Activated B cell treated with CpG ODN at 0.5 μM for 24 hours (primary cell): ENCODE measurements at places on chromosomes 3 and 15.

DNA sequence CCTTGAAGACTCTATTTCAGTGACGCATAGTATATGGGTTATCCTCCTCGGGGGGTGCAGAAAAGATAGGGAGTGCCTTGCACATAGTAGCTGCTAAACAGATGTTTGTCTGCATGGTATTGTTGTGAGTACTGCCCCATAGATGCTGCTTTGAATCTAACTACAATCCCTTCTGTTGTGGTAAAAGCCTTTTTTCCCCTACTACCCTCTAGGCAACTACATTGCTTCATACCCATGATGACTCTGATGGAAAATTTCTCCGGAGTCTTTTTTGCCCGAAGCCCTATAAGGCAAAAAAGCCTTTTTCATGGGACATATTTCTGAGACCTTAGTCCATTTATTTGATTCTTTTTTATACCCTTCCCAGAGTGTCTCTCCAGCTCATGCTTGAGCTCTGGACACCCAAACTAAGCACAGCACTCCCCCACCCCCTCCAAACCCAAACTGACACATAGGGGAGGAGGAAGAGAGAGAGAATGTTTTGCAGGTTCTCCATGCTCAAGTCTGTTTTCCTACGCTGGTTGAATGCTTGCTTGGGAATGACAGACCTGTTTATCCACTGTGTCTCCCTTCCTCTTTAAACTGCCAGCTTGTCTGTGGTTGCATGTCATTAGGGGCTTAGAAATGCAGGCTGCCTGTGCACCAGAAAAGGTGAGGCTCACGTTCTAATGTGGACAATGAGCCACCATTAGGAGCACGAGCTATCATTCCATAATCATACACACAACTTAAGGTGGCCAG lies 52.9 kb downstream of the LRTM1 start:
- DNase-seq, result no peak

- no peak for DNase-seq
These were observed 15.3 kb upstream of the SUSD5 start for GRCh38 chr3:33233884-33234283.

GRCh38 chr3:123258811-123259420 lies 57.2 kb downstream of the SEC22A start:
- no peak for DNase-seq

DNA sequence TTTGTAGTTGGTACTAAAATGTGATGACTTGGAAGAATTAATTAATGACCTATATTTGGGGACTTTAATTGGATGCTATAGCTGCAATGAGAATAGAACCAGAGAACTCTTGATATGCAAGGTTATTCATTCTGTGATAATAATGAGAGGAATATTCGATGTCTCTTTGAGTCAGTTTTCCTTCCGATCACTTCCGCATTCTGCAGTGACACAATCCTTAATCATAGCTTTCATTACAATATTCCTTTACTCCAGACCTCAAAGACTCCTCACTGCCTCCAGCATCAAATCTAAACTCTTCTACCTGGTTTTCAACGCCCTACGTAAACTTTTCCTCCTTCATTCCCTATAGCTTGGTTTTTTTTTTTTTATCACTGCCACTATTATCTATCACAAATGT lies 21.6 kb downstream of the B3GNT5 start:
- no peak for DNase-seq

- no peak for DNase-seq
These were observed 456.1 kb downstream of the MFSD1 start for GRCh38 chr3:159257954-159258353.

- DNase-seq, result no peak
These were observed 38.0 kb downstream of the ACAN start for GRCh38 chr15:88841236-88841635.

GRCh38 chr15:58038426-58039078 lies 27.0 kb downstream of the ALDH1A2 start:
- DNase-seq, result no peak

DNA sequence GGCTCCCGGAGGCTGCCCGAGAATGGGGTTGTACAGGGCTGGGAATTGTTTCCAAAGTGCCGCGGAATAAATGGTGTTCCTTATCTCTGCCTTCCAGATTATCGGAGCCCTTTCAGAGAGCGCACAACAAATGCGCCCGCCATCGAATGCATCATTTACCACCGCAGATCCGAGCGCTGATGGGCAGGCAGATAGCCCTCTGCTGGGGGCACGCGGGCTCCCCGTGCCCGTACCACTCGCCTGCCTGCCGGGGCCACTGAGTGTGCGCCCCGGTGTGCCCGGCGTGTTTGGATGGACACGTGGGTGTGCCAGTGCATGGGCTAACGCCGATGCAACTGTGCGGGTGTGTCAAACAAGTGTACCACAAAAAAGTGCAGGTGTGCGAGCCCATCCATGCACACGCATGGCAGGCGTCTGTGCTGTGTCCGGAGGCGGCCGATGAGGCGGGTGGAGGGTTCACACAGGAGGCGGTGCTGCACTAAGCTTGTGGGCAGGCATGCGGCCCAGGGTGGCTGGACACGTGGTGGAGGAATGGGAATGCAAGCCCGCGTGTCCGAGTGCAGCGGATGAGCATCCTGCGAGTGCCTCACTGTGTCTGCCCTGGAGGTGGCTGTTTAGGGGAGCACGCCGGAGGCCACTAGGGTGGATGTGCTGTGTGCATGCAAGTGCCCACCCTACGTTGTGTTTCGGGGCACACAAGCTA lies 3.8 kb upstream of the GATA2 start:
- DNase-seq, result no peak

GRCh38 chr3:126450744-126451143 lies 24.9 kb downstream of the ZXDC start:
- no peak for DNase-seq

DNA sequence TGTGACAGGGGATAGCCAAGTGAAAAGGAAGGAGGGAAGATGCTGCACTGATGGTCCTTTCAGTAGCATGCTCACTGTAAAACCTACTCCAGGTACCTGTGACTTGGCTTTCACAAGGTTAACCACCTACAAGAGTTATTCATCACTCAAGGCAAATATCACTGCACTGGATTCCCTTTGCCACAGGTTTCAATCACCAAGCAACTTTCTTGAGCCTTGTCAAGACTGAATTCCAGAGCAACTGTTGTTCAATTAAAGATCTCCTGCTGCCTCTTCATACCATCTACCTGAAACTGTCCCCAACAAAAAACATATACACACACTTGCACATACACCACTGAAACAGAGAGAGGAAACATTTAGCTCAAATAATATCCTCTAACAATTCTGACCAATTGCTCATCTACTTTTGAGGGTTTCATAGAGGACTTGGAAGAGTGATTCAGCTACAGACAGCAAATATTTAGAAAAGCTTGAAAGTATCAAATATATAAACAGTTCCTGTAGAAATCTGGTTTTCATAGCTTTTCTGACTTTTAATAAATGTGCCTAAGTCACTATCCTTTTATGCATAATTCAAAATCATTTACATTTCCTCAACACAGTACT lies 6.5 kb downstream of the IGF2BP2 start:
- no peak for DNase-seq

GRCh38 chr3:129893581-129894070 lies at the start of gene TMCC1:
TMCC1 (minus strand) TSS chr3:129893711.
- DNase-seq, result peak; percentile 92

DNA sequence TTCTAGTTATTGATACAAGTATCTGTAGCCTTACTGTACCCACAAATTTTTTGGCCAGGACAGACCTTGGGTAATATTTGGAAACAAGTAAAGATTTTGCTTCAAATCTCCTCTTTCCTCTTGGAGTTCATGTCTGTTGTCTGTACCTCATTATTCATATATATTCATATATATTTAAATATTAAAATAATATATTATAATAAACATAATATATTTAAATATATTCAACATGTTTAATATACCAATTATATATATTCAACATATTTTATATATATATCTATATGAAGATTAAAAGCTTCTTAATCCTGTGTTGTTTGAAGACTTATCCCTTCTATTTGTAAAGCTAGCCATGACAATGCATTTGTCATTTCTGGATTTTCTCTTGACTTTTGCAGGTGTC lies 38.1 kb downstream of the ZIC1 start:
- DNase-seq, result no peak

- DNase-seq, result no peak
These were observed 17.1 kb downstream of the ARPP19 start for GRCh38 chr15:52551762-52552161.

- DNase-seq, result no peak
These were observed 3.3 kb downstream of the VPS8 start for GRCh38 chr3:184815046-184815930.

GRCh38 chr3:107985496-107985895 lies 105.3 kb downstream of the CD47 start:
- DNase-seq, result no peak

DNA sequence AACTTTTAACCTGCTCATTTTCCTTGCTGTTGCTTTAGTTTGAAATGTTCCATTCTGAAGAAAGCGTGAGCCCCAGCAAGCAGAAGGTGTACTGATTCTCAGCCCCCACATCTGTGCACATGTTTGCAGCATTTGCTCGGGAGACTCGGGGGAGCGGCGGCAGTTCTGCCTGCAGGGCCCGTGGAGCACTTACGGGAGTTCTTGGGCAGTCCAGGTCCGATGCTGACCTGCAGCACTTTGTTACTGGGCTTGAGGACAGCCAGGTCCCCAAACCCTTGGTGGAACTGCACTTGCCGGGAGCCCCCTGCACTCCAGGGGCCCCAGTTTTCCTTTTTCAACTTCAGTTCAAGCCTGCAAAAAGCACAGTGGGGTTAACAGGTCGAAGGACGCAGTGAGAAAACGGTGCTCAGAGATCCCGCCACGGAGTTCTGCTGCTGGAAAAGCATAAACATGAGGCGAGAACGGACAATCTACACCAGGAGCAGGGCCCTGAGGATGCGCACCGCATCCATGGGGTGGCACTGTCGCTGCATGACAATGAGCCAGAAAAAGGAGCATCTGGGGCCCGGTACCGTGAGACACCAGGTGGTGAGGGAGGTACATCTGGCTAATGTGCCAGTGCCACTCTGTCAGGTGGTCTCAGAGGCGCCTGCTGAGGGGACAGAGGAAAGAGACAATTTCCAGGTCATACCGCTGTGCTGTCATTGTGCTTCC lies 45.6 kb upstream of the LDHAL6B start:
- no peak for DNase-seq

- DNase-seq, result no peak
These were observed 12.6 kb downstream of the KPNA1 start for GRCh38 chr3:122502139-122502538.

DNA sequence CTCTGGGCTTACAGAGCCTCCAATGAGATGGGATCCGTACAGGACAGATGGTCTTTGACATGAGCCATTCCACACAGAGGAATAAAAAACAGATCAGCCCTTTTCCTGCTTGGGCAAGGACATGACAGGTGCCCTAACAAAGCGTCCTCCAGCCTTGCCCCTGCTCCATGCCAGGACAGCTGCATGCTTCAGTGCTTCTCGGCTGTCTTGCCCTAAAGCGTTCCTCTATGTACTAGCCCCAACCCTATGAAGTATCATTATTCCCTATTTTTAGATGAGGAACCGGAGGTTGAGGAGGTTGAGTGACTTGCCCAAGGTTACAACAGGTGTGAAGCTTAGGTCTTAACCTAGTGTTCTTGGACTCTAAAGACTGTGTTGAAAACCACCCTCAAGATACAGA lies 10.5 kb downstream of the POMGNT2 start:
- DNase-seq, result no peak
